ENCODE measurements at places on chromosomes 12 and 14.
A peak's percentile ranks its signal among the peaks of the same experiment; 100 is the strongest.

DNA sequence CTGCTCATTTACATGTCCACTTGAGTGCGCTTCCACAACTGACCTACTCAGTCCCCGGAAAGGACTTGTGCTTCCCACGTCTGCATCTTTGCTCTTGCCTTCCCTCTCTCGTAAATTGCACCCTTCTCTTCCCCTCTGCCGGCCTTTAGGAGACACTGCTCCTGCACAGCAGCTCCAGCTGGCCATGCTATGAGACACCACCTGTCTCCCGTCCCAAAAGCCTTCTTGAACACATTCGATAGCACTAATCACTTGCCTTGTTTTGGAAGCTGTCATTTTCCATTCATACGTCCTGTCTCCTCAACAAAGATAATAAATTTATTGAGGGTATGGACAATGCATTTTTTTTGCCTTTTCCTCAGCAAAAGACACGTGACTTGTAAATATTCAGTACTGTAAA, 15.7 kb upstream of the KCNA1 start:
- DNase-seq: no peak

DNA sequence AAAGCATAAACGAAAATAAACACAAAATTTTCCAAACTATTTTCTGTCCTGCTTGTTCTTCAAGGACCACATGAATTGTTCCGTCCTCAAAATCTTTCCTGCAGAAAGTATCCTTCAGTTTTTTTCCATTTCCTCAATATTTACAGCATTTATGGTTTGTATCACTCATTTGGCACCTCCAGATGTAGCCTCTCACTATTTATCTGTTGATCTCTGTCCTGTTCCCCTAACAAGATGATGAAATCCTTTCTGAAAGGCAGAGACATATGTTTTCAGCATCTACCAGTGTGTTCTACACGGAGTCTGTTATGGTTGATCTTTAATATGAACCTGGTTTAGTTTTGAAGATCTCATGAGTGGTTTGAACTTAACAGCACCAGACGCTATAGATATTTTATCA, 490.2 kb downstream of the NELL2 start:
- DNase-seq: no peak

DNA sequence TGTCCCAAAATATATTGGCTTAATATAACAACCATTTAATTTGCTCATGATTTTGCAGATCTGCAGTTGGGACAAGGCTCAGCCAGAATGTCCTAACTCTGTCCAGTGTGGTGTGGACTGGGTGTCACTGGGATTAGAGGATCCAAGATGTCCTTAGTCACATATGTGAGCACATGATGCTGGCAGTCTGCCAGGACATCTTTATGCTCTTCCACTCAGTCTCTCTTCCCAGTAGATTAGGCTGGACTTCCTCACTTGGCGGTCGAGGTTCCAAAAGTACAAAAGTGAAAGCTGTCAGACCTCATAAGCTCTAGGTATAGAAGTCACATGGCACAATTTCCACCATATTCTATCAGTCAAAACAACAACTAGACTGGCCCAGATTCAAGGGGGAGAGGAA, 167.9 kb upstream of the NTF3 start:
- peak; percentile 7 for DNase-seq

DNA sequence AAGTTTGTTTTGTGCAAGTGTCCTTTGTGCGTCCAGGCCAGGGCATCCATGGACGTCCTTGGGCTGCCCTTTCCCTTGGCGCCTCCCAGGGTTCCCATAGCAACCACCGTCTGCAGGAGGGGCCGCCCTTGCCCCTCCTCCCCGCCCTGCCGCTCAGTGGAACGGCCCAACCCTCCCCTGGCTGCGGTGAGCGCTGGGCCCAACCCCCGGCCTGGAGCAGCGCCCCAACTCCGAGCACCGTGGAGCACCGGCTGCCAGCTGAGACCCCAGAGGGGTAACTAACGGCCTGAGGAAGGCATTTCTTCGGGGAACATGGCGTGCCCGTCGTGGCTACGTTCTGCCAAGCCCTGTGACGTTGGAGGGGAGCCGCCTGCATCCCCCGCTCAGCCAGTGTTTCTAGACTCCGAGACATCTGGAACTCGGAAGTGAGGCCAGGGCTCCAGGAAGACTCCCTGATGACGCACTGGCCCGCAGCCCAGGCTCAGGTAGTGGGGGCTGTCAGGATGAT, 5.3 kb upstream of the ACACB start:
- DNase-seq: peak; percentile 58

DNA sequence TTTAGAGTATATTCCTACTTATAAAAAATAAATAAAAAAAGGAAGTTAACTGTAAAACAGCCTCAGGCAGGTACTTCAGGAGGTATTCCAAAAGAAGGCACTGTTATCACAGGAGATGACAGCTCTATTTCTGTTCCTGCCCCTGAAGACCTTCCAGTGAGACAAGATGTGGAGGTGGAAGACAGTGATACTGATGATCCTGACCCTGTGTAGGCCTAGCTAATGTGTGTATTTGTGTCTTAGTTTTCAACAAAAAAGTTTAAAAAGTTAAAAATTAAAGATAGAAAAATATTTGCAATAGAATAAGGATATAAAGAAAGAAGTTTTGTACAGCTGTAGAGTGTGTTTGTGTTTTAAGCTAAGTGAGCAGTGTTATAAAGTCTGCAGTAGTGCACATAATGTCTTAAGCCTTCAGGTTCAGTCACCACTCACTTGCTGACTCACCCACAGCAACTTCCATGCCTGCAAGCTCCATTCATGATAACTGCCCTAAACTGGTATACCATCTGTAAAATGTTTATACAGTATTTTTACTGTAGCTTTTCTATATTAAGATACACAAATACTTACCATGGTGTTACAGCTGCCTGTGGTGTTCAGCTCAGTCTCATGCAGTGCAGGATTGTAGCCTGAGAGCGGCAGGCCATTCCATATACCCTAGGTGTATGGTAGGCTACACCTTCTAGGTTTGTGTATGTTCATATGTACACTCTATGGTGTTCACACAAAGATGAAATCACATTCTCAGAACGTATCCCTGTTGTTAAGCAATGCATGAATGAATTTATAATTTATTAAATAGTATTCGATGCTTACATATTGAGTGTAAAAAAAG, 121.1 kb downstream of the ANO6 start:
- no peak for DNase-seq

- no peak for DNase-seq
Measured at GRCh38 chr12:124681779-124682391, 114.5 kb upstream of the NCOR2 start.

GRCh38 chr12:47819138-47819895, 386 bp downstream of the HDAC7 start:
- no peak for DNase-seq

- no peak for DNase-seq
Measured at GRCh38 chr12:109735825-109736551, 22.4 kb downstream of the FAM222A start.

DNA sequence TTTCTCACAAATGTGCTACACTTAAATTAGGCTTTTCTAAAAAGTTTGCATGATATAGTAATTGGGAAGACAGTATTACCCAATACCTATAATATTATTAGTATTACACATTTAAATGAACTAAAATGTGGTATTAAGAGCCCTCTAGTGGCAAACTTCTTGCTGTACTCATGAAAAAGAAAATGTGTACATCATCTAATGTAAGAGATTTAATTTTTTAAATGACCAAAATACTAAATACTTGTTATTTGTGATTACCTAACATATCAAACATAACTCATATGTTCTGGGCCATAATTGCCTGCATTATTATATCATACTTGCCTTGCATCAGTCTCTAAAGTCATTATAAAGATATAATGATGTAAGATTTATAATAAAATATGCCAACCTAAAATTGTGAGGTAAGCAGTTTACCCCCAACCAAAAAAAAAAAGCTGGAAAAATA, 64.2 kb downstream of the DNAI7 start:
- peak; percentile 63 for DNase-seq

- no peak for DNase-seq
Measured at GRCh38 chr14:100108840-100109593, 43.8 kb downstream of the EVL start.

- no peak for DNase-seq
Measured at GRCh38 chr14:31167032-31167431, 40.6 kb downstream of the HECTD1 start.

DNA sequence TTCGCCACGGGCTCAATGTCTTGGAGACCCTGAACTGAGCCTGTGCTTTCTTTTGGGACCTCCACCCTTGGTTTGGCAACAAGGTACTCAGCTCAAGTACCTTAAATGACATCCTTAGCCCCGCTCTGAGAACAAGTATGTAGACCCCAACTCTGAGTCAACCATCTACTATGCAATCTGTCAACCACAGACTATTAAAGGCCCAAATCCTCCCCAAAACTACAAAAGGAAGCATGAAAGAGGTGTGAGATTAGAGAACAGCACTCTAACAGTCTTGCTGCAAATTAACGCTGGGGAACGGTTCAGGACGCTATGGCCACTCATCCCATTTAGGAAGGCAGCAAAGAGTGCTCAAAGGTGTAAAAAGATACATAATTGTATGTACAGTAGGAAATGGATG, 52.1 kb downstream of the CCDC88C start:
- no peak for DNase-seq

- no peak for DNase-seq
Measured at GRCh38 chr12:50052964-50053363, 4.4 kb upstream of the ASIC1 start.

DNA sequence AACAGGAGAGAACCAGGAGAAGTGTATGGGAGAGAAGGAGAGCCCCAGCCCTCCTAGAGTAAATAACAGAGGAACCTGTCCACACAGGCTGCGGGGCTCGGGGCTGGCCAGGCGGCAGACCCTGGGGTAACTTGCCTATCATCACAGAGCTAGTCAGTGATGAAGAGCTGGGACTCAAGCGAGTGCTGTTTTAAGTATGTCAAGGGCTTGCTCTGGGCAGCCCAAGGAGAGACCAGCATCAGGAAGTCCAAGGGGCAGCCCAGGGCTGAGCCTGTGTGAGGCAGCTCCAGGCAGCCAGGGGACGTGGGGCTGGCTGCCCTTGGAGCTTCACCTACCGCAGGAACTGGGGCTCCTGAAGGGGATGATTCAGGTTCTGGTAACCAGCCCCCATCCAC, 10.0 kb downstream of the VWF start:
- DNase-seq: no peak

GRCh38 chr14:68501614-68502052, 291.2 kb downstream of the ZFP36L1 start:
- DNase-seq: no peak

DNA sequence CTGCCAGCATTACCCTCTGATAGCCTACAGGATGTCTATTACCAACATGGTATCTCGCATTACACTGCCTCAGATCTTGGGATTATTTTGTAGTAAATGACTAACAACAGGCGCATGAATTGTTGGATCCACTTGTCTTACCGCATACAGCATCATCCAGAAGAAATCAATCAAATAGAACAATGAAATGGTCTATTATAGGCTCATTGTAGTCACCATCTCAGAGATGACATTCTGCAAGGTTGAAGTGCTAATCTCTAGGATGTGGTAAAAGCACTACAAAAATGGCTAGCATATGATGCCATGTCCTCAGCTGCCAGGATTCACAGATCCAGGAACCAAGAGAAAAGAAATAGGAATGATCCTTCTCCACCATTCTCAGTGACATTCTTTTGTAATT, 52.0 kb downstream of the WASHC3 start:
- DNase-seq: no peak

DNA sequence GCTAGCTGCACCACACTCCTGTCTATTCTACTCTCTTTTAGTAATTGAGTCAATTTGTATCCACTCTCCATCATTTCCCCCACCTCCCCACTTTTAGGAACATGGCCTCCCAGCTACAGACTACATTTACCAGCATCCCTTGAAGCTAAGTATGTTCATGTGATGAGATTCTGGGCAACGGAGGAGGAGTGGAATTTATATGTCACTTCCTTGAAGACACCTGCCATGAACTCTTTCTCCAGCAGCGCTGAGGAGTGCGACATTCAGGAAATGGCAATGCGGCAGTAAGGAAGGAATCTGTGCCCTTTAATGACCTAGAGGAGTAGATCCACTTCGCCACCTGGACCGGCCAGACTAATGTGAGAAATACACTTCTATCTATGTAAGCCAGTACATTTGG, 243.7 kb upstream of the DIO2 start:
- DNase-seq: no peak

GRCh38 chr14:82510007-82510406, 976.4 kb upstream of the SEL1L start:
- no peak for DNase-seq

- DNase-seq: no peak
Measured at GRCh38 chr12:19994968-19995367, 373.4 kb upstream of the PDE3A start.

GRCh38 chr12:54404061-54405004, 14.7 kb downstream of the ITGA5 start:
- DNase-seq: peak; percentile 69

- DNase-seq: no peak
Measured at GRCh38 chr14:71113376-71113775, 206.1 kb downstream of the PCNX1 start.

- no peak for DNase-seq
Measured at GRCh38 chr12:27513155-27513824, 10.7 kb upstream of the PPFIBP1 start.

- no peak for DNase-seq
Measured at GRCh38 chr12:27083861-27084394, 1.6 kb upstream of the C12orf71 start.

DNA sequence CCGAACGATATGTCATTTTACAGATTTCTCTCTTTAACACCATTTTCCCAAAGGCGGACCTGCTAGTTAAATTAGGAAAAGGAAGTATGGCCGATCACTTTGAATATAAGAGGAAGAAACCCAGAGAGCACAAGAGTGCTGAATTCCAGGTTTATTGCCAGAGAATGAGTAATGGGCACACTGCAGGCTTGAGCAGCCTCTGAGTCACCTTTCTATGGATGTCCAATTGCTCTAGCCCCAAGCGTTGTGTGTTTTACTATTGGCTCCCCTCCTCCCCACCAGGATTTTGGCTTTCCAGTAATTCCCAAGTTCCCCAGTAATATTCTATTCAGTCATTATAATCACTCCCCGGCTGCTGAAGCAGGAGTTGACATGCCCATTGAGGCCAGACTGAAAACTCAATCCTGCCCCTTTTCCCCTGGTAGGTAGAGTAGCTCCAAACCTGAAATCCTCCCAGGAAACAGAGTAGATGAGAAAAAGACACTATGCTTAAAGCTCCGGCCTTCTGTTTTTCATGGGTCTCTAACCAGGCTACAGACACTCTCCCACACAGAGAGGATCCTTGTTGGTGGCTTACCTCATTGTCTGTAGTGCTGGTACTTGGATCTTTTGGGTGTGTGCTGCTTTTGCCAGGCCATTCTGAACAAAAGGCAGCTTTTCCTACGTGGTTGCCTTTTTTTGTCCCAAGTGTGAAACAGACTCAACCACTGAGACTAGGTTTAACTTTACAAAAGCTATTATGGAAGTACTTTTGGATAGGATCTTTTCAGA, 704.3 kb upstream of the FLRT2 start:
- no peak for DNase-seq

- no peak for DNase-seq
Measured at GRCh38 chr12:6125310-6125608, 789 bp upstream of the VWF start.

DNA sequence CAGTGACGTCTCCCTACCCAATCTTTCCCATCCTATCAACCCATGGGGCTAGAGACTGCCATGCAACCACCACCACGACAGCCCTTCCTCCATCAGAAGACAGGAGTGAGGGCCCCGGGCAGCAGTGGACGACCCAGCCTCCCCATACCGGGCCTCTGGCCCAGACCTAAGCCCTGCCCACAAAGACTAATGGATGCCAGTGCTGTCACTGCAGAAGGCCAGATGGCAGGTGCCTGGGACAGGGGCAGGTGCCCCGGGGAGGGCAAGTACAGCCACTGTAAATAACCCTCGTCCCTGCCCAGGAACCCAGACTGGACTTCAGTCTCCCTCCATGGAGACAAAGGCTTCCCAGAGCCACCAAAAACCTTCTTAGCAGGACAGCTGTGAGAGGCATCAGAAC, 20.3 kb upstream of the HSPB8 start:
- DNase-seq: no peak

All from hematopoietic multipotent progenitor cell treated with erythropoietin and hydrocortisone succinate and interleukin-3 and kit ligand, for 15 days (in vitro differentiated cells).